ENCODE measurements at places on chromosomes 2 and 18.

GRCh38 chr2:1479346-1479745 is 66.1 kb downstream of the TPO start:
- no peak for DNase-seq

GRCh38 chr2:38959938-38960608 is 70.4 kb downstream of the ARHGEF33 start:
- DNase-seq: peak; percentile 51

DNA sequence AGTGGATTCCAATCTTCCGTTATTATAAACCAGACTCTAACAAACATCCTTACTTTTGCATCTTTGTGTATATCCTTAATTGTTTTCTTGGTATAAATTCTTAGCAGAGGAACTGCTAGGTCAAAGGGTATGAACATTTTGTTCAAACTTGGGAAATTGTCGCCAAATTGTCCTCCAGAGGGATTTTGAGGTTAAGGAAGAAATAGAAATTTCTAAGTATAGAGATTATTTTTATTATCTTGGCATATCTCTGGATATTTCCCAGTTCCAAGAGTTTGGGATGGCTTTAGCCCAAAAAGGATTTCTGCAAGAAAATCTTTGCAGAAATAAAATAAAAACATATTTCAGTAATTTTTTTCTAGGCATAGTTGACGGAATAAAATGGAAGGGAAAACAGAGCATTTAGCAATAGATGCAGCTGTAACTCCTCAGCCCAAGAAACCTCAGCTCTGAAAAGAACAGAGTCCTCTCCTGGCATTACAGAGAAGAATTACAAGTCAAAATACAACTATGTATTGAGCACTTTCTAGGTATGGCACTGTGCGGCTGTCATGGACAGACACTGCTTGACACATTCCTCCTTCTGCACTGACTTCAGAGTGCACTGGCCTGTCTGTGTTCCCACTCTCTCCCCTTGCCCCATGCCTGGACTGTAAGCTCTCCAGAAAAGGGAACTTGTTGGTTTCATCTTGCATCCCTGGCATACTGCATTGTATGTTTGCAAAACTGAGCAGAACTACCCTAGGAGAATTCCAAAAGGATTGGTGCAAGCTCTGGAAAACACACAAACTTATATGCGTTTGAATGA is 117.3 kb upstream of the STON1 start:
- DNase-seq: no peak

DNA sequence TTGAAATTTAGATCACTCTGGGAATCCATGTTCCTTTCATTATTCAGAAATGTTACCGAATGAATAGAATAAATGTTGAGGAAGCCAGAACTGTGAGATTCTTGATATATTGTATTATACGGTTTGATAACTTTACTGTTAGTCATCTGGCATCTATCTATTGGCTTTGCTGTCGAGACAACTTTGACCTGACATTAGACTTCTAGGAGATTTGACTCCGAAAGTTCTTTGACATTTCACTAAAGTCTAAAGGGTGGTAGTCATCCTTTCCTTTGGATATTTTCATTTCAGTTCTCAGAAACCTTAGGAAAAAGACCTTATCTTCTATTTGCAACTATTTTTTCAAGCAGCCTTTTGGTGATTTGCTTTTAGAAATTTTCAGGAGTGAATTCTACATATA is 1.9 kb downstream of the BMPR2 start:
- DNase-seq: no peak

GRCh38 chr2:3986530-3987258 is 283.3 kb downstream of the DCDC2C start:
- no peak for DNase-seq

DNA sequence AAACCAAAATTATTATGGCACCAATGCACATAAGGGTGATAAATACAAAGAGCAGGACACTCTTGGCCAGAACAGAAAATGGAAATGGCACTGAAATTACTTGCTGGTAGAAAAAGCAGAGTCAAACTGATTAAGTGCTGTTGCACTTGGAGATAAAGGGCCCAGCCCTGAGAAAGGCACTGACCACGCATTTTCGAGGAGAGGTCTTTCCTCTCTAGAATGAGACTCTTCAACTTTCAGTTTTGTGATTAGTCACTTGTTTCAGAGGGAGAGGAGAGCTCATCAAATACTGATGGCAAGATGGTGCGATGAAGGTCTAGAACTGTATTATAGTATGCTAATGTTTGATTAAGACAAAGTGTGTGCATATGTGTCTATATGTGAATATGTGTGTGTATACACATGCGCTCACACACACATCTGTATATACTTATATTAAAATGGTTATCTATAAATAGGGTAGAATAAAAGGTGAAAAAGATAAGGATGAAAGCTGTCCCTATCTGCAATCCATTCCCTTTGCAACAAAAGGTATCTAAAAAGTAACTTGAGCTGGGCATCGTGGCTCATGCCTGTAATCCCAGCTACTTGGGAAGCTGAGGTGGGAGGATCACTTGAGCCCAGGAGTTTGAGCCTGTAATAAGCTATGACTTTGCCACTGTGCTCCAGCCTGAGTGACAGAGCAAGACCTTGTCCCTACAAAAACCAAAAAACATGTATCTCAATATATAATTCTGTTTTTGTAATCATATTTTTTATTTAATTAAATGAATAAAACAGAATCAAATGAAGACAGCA is 48.8 kb upstream of the ZDBF2 start:
- DNase-seq: no peak

GRCh38 chr2:45729753-45730512 is 78.5 kb downstream of the PRKCE start:
- DNase-seq: no peak

- DNase-seq: no peak
Observed at GRCh38 chr2:39361511-39361910, 75.6 kb downstream of the MAP4K3 start.

DNA sequence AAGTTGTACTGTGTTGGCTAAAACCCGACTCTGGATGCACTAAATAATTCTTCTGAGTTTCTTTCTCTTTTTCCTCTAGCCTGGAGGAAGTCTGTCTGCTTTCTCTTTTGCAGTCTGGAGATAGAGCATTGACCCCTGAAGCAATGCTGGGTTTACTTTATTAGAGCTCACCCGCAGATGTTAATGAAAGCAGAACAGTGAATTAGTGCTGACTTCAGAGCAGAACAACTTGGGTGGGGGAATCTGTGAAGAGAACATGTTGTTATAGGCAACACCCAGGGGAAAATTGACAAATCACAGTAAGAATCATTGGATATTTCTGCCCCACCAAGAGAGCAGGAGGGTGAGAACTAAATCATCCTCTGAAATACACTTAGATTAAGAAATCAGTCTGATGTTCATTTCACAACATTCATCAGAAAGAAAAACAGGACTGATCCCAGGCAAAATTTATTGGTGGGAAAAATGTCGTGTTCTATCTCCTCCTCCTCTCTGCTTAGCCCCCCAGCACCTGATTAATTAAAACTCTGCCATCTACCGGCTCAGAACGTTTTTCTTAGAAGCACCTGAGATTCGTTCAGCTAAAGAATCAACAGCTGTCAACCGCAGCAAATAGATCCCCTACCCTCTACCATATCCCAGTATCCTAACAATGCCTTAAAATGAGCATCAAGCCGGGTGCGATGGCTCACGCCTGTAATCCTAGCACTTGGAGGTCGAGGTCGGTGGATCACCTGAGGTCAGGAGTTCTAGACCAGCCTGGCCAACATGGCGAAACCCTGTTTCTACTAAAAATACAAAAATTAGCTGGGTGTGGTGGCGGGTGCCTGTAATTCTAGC is 165.1 kb downstream of the FMNL2 start:
- DNase-seq: no peak

- no peak for DNase-seq
Observed at GRCh38 chr18:32763293-32763692, 9.5 kb downstream of the KLHL14 start.

- no peak for DNase-seq
Observed at GRCh38 chr18:57837917-57838548, 34.9 kb upstream of the ATP8B1 start.

- no peak for DNase-seq
Observed at GRCh38 chr2:62382757-62383156, 123.2 kb downstream of the TMEM17 start.

DNA sequence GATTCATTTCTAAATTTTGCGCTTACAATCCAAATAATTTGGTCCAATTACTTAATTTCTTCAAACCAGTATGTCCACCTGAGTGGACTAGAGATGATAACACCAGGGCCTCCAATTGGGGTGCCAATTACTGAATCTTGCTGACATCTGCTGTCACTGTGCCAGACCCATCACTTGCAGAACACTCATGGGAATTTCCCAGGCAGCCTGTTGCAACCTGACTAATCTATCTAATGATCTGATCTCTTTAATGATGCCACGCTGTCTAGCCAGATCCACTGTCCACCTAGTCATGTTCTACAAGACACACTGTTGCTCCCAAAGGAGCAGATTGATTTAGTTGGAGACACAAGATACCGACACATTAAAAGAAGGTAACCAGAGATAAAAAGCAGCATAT is 11.8 kb upstream of the LRP1B start:
- DNase-seq: no peak

- DNase-seq: no peak
Observed at GRCh38 chr2:173747035-173747434, 218.1 kb downstream of the SP3 start.

- DNase-seq: no peak
Observed at GRCh38 chr2:173280853-173281252, 73.8 kb upstream of the CDCA7 start.

DNA sequence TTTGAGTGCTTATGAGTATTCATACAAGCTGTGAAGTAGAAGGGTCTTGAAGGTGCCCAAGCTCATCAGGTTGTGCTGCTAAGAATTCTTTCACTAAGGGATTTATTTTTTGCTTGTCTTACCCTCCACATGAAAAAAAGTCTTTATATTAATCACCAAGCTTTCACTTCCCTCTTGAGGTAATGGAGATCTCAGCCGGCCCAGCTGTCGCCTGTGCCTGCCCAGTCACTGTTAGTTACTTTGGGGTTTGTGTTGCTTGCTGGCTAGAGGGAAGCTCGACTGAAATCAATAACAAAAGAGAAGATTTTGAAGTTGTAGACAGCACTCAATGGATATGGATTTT is 21.9 kb downstream of the MC2R start:
- no peak for DNase-seq

Measured in effector memory CD4-positive, alpha-beta T cell (primary cell).